ENCODE measurements at places on chromosomes 5 and 9.

DNA sequence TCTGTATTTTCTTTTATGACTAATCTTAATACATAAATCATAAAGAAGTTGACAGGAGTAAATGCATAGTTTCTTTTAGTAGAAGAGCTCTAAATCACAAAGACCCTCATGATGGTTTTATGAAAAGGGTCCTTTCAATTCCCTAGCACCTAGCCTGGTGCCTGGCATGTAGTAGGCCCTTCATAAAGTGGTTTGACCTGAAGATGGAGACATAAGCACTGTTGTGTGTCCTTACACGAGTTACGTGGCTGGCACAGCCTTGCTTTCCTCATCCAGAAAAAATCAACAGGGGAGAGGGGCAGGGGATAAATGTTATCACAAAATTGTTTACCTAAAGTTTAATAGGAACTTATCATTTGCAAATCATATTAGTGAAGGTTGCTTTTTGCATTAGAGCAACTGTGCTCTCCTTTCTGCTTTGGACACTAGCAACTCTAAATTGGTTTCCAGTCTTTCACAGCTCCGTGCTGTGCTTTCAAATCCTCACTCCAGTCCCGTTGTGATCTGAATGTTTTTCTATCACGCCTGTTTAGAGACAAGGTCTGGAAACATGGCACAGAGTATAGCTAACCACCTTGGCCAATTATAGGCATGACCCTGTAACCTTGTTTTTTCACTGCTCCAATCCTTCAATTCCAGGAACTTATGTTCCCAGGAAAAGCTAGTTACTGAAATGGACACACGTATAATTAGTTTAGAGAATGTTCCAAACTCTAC, 55.7 kb downstream of the ARL15 start:
- DNase-seq: no peak

- no peak for DNase-seq
Measured at GRCh38 chr5:125198270-125198974, 452.0 kb upstream of the ZNF608 start.

DNA sequence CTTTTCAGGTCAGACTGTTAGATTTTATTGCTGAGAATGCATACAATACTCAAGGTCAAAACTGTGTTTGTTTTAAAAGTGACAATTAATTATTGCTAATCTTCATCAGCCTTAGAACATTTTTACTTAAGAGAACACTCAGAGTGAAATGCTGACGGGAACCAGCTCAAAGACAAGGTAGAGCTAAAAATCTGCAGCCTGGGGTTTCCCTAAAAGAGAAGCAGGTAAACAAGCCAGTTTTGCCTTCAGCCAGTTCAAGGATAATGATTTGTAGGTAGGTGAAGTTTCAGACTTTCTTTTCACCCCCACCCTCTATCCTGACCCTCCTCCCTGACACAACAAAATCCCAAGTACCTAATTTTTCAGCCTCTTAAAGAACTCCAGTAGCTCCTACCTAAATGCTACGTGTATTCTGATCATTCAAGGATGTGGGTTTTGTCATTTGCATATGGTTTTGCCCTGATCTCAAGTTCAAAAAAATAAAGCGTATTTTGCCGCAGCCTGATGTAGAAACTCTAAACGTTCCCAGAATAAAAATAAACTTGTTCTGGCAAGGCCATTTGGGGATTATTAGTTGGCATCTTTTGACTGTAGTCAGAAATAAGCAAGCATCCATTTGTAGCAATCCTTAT, 407.2 kb downstream of the EFNA5 start:
- no peak for DNase-seq

DNA sequence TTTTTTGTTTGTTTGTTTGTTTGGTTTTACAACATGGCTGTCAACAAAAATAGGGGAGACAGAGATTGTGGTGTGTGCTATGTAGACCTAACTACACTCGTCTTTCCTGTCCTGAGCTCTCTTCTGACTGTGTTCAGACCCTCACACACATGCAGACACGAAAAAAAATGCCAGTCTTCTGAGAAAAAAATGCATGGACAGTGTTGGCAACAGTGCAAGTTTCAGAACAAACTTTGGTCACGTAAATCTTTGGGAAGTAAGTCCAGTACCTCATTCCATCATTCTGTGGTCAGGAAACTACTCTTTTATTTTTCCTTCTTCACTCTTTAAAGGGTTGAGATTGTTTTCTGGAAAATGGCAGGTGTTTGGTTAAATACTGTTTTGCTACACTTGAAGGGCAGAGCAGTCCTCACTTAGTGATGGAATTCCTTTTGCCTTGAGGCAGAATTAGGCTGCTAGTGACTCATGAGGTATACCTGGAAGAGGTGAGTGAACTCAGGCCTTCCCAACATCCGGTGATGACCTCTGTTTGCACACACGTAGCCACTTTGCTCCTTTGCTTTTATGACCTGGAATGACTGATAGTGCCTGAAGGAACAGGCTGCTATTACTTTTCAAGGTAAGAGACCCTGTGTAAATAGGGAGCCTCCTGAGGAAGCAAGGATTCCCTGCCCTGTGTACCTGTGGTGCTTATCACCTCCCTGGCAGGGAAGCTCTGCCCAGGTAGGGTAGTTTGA, 81.6 kb upstream of the TNFAIP8 start:
- DNase-seq: no peak

DNA sequence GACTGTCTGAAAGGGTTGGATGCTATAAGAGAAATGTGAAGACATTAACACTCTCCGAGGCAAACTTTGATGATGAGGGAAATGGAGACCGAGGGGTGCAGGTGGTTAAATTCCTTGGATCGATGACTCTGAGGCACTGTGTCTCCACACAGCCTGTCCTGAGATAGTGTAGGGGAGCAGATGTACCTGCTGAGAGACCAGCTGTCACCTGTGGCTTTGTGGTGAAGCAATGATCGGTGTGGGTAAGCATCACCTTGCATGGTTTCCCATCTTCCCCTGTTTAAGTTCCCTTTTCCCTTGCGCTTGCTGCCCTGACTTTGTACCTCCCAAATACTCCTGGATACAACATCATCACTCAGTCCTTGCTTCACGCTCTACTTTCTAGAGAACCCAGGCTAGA, 9.8 kb upstream of the MIER3 start:
- DNase-seq: no peak

GRCh38 chr5:53287573-53287972, 178.0 kb upstream of the MOCS2 start:
- DNase-seq: no peak

GRCh38 chr9:93133681-93134014, 403 bp downstream of the NINJ1 start:
- peak; percentile 94 for DNase-seq

- DNase-seq: no peak
Measured at GRCh38 chr9:16099732-16100536, 547.1 kb downstream of the CCDC171 start.

GRCh38 chr5:148214665-148215185, 11.9 kb downstream of the SPINK6 start:
- peak; percentile 47 for DNase-seq

DNA sequence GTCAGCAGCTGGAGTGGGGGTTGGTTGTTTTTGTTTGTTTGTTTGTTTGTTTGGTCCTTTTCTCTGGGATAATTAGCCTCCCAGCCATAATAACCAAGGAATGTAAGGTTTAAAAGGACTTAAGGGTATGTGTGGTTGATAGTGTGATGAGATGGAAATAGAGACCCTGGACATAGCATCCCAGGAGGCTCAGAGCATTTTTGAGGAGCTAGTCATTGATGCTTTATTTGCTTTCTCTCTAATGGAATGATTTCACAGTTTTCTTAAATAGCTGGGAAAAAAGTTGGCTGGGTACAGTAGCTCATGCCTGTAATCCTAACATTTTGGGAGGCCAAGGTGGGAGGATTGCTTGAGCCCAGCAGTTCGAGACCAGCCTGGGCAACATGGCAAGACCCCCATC, 45.1 kb downstream of the TTC1 start:
- no peak for DNase-seq

- no peak for DNase-seq
Measured at GRCh38 chr5:154163327-154164248, 26.9 kb upstream of the GALNT10 start.

DNA sequence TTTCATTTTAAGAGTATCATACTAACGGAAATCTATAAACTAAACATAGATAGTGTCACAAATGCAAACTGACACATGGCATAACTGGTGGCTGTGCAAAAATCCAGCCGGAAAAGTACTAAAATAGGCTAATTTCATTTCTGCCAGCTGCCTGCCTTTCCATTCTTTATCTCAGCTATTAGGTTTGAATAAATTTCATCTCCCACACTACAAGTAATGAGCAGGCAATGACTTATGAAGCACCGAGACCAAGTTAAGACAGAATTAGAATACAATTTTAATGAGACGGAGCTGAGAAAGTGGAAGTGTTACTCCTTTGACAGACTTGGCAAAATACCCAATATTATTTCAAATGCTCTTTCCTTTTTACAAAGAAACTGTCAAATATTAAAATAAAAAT, 258.8 kb upstream of the ZNF608 start:
- DNase-seq: no peak

DNA sequence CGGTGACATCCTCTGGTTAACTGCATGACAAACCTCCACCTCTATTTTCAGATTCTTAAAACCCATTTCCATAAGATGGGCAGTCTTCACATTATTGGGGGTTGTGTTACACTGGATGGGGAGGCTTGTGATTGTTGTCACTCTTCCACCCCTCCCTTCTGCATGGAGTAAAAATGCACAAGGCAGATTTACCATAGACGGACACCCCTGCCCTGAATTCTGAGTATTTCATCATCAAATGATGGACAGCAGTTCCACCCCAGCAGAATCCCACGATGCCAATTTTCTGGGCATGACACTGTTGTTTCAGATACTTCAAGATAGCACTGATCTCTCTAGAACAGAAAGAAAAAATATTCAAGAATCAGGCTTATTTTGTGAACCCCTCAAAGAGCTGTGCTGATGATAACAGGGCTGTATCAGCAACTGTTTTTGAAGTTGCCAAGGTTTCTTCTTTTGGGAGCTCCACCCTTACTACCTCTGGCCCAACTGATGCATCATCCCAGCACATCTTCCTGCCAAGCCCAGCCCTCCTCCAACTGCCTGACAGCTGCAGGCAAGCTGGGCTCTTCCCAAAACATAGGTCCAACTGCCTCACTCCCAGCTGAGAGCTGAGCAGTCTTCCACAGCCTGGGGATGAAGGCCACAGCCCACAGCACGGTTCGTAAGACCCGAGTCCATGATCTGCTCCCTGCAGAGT, 21.4 kb downstream of the CMBL start:
- DNase-seq: no peak

- no peak for DNase-seq
Measured at GRCh38 chr5:14374100-14374499, 207.5 kb upstream of the OTULINL start.

GRCh38 chr5:134543820-134544614, 18.5 kb downstream of the JADE2 start:
- peak; percentile 77 for DNase-seq

DNA sequence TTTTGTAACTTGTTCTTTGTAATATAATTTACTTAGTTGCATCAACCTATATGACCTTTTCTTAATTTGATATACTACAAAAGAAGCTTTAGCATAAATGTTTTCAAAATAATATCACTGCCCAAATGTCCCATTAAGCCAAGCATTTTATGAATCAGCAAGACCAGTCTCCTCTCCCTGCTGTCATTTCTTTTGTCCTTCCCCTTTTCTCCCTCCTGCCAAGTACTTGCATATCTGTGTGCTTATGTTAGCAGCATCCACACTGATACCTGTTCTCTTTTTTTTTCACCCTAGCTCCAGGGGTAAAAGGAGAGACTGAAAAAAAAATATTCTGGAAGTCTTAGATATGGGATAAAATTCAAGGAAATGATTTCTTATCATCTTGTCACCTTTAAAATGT, 69.7 kb downstream of the ZSWIM6 start:
- DNase-seq: peak; percentile 32

GRCh38 chr9:2022560-2022959, 7.4 kb downstream of the SMARCA2 start:
- DNase-seq: no peak

- no peak for DNase-seq
Measured at GRCh38 chr5:16461026-16461425, 4.6 kb downstream of the ZNF622 start.

- DNase-seq: no peak
Measured at GRCh38 chr5:37045703-37046102, 169.1 kb downstream of the NIPBL start.

GRCh38 chr5:160799184-160799583, 52.8 kb downstream of the ATP10B start:
- DNase-seq: peak; percentile 92

- no peak for DNase-seq
Measured at GRCh38 chr9:135018306-135018915, 69.1 kb upstream of the OLFM1 start.

DNA sequence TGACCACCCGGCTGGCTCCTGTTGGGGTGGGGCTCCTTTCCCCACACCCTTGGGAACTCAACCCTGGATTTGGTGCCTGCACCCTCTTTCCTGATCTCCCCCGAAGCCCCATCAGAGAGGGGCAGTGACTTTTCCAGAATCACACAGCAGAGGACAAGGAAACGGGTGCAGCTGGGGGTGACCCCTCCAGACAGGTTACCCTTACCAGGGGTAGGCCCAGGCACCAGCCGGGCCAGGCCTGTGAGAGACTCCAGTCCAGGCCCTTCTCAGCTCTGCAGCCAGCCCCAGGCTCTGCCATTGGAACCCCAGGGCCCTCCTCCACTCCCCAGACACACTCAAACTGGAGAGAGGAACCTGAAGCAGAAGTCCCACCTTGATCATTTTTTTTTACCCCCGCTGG, 19.0 kb upstream of the PHYHD1 start:
- DNase-seq: no peak

DNA sequence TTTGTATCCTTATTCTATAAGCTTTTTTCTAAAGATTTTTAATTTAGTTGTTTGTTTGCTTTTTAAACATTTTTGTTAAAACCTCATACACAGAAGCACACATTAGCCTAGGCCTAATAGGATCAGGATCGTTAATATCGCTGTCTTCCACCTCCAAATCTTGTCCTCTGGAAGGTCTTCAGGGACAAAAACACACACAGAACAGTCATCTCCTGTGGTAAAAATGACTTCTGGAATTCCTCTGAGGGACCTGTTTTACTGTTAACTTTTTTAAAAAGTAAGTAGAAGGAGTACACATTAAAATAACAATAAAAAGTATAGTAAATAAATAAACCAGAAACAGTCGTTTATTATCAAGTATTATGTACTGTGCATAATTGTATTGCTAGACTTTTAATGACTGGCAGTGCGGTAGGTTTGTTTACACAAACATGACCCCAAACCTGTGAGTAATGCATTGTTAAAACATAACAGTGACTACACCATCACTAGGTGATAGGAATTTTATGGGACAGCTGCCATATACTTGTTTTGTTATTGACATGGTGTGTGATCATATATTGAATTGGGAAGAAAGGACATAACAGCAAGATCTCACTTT, 109.6 kb downstream of the ZCCHC7 start:
- no peak for DNase-seq
